ENCODE measurements at places on chromosomes 4 and X.

DNA sequence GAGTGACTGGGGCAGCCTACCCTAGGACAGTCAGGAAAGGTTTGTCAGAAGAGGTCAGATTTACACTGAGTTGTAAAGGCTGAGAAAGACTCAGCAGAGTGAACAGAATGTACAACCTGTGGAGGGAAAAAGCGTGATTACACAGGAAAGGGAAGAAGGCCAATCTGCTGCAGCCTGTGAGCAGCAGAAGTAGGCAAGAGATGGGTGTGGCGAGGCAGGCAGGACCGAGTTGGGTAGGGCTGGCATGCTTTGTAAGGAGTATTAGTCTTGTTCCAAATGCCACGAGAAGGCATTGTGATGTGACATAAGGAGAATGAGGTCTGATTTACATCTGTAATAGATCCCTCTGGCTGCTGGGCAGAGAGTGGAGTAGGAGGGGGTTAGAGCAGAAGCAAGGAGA is 12.6 kb downstream of the SGMS2 start:
- no peak for DNase-seq

- no peak for DNase-seq
Measured at GRCh38 chr4:86043755-86044592, 315.9 kb downstream of the MAPK10 start.

- DNase-seq: no peak
Measured at GRCh38 chr4:4637710-4638109, 95.9 kb upstream of the STX18 start.

- no peak for DNase-seq
Measured at GRCh38 chrX:68177542-68177941, 255.8 kb downstream of the OPHN1 start.

DNA sequence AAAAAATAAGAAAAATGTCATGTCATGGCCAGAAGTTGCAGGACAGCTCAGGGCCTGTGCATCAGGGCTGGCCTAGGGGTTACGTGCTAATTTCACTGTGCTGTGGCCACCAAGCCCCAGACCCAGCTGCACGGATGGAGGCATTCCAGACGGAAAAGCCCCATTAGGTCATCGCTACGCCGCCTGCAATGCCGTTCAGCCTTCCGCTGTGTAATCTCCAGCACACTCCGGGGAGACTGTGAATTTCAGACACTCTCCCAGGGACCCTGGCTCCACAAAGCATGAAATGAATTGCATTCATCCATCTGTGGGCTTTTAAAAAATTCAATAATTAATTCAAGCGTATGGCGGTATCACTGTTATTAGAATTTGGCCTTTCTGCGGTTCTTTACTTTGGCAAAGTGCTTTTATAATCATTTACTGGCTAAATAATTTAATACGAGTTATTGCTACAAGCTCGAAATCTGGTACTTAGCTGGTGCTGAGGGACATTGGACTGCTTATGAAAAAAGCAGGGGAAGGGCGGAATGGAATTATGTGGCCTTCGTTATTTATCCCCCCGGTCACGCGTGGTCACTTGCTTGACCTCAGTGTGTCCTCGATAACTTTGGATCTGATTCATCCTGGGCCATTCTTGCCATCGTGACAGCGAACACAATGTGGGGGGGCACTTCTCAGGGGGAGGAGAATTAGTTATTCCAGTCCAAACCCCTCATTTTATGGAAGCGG is 9.0 kb upstream of the NSG1 start:
- no peak for DNase-seq

All from cerebellar nuclear complex (tissue), 1 donor.